ENCODE measurements at places on chromosomes 6 and 20.

DNA sequence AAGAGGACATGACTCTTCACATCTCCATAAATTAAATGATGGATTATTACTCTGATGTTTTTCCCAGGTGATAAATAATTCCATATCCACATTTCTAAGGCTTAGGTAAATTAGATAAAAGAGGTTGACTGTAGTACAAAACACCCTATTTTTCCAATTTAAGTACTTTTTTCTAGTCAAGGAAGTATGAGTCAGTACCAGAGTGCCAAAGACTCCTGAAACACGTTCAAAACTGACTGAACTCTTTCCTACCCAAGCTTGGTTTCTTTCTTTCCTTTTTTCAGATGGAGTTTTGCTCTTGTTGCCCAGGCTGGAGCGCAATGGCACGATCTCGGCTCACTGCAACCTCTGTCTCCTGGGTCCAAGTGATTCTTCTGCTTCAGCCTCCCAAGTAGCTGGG is 85.0 kb downstream of the DOK5 start:
- DNase-seq, result no peak

DNA sequence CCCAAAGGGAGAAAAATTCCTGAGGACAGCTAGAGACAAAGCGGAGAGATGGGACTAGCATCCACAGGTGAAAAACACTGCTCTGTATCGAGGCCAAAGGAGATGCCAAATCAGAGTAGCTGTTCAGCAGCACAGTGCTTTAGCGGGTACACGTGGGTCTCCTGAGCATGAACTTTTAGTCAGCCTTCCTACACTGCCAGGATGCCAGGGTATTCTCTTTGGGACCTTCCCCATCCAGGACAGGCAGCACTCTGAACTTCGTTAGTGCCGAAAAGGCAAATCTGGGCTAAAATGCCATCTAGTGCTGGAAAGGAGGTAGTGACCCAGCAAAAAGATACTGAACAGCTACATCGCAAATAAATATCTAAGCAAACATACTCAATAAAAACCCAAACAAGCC is 64.9 kb downstream of the C6orf58 start:
- DNase-seq, result peak; percentile 5

DNA sequence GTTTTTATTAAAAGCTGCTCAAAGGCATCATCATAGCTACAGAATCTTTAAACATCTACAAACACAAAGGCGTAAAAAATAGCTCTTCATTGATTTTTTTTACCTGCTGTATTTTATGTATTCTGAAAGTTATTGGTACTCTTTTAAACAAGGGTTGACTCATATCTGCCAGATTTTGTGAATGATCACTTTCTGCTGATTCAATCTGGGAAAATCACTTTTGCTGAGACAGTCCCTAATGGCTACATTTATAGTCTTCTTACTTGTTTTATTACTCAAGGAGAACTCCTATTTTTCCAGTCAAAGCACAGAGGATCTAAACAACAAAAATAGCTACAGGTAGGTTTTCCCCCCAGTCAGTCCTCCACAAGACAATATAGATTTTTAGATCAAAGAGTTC is 739.0 kb downstream of the CBLN4 start:
- DNase-seq, result no peak

DNA sequence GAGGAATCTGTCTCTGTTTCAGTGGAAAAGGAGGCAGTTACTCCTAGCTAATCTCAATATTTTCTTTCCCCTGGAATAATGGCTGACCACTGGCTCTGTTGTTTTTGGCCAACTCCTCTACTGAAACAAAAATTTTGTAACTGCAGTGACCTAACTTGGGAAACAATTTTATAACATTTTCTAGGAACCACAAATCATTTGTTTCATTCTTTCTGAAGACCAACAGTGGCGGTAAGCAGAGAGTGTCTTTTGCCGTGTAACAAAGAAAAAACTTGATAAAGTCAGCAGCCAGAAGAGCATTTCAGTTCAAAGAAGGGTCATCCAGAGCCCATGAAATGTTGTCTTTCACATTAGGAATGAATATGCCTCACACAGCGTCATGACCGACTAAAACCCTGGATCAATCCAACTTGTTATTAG is 11.8 kb upstream of the BFSP1 start:
- DNase-seq, result no peak

DNA sequence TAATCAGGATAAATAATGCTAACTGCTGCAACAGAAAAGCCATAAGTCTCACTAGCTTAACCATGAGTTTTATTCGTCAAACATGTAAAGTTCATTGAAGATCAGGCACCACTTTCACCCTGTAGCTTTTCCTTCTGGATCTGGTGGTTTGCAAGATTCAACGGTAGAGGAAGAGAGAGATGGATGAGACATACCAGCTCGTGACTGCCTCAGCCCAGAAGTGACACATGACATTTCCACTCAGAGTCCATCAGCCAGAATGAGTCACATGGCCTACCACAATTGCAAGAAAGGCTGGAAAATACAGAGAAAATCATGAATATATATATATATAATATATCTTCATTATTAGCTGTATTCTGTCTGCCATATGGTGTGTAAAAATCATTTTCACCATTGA is 29.0 kb downstream of the SPTLC3 start:
- DNase-seq, result no peak

Measured in CD4-positive, alpha-beta T cell treated with Interferon alpha-2 for 1 hour (primary cell).